CMK (cell line): ENCODE measurements at places on chromosomes 4 and X.

GRCh38 chr4:6573551-6573950, 1.4 kb upstream of the MAN2B2 start:
- no peak for DNase-seq

GRCh38 chr4:1512051-1512737, 106.0 kb upstream of the NKX1-1 start:
- DNase-seq = no peak

- DNase-seq = no peak
Measured at GRCh38 chr4:105241451-105241850, 94.8 kb downstream of the TET2 start.

GRCh38 chrX:40095583-40096394, 2.0 kb downstream of the BCOR start:
- DNase-seq = no peak

GRCh38 chr4:182492423-182492822, 249.2 kb downstream of the TENM3 start:
- no peak for DNase-seq

DNA sequence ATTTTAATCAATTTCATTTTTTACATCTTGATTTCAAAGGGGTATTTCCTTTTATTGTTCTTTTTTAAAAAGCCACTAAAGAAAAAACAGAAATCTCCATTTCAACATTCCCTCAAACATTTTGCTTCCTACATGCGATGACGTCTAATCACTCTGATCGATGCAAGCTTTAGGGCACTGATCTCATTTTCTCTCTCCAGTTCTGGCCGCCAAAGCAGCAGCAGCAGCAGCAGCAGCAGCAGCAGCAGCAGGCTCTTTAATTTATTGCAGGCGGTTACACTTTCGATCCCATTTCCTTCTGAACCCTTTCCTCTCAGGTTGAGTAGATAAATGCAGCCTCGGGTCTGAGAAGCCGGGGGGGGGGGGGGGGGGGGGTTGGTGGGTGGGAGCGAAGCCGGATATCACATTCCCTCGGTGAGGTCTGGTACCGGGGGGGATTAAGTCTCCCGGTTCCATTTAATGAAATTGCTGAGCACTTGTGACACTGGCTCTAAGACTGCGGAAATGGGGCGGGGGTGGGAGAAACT, 3.4 kb upstream of the PCDH7 start:
- DNase-seq = no peak

DNA sequence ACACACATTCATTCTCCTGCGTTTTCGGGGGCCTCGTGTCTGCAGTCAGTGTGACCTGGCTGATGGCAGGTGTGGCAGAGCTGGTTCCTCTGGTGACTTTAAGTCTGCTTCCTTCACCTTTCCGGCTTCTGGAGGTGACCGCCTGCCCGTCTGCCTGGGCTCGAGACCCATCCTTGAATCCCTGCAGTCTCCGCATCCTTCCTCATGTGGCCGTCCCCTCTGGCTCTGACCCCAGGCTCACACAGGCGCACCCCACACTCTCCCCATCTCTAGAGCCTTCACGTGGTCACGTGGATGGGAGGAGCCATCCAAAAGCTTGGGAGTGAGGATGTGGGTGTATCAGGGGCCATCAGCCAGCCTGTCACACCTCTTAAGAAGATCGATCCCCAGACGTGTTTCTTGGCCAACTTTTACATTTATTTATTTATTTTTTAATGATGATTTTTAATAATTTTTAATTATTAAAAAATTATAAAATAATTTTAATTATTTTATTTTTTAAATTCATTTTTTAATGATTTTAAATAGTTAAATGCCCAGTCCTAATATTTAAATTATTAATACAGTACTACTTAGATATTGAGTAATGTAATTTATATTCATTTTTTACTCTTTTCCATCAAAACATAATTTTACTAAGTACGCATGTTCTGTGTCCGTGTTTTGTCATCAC, 20.9 kb downstream of the RGS12 start:
- no peak for DNase-seq

DNA sequence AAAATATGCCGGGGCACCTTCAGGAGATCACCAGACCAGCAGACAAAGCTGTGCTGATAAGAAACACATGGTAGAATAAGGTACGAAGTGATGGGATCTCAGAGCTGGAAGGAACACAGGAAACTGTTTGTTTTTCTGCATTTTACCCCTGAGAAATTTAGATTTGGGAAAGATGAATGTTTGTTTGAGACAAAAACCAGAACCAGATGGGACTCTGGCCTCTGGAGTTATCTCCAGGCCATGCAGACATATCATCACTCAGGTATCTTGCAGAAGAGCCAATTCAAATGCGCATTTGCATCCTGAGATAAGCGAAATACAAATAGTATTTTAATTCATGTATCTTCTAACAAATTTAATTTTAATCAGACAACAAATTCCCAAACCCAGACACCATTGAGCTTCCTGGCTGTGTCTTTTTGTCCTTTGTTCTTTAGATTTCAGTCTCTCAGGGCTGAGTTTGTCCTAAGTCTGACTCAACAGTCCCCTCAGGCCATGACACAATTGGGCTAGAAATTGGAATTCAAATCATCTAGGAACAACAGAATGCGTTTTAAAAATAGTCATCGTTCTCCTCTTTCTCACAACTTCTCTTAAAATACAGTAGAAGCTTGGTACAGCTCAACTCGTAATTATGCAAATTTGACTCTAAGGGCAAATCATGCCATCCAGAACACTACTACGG, 159.0 kb downstream of the PACRGL start:
- DNase-seq = no peak

DNA sequence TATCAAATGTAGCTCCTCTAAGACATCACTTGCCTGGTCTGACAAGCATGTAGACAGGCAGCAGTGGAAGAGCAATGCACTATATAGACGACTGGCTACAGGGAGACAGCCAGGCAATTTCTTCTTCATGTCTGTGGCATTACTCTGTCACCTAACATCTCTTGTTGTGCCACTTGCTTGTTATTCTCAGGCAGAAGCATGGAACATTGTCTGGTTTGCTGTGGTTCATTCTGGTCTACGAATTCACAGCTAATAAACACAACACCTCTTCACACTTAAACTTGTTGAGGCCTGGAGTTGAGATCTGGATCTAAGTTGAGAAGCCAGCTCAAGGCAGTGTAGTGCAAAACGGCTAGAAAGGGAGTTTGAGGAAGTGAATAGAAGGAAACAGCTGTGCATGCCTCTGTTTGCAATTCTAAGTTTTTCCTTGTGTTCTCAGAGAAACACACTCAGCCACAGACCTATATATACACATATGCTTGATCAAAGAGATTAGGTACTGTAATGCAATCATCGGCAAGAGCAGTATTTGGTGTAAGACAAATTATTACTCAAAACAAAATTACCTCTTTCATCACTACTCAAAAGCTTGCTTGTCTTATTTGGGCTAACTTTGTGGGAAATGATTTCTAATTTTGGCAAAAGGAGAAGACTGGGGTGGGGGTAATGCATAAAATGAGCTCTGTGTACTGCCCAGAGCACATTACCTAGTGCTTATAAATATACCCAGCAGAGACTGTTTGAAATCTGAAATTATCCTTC, 243.8 kb downstream of the PPP3CA start:
- DNase-seq = no peak

DNA sequence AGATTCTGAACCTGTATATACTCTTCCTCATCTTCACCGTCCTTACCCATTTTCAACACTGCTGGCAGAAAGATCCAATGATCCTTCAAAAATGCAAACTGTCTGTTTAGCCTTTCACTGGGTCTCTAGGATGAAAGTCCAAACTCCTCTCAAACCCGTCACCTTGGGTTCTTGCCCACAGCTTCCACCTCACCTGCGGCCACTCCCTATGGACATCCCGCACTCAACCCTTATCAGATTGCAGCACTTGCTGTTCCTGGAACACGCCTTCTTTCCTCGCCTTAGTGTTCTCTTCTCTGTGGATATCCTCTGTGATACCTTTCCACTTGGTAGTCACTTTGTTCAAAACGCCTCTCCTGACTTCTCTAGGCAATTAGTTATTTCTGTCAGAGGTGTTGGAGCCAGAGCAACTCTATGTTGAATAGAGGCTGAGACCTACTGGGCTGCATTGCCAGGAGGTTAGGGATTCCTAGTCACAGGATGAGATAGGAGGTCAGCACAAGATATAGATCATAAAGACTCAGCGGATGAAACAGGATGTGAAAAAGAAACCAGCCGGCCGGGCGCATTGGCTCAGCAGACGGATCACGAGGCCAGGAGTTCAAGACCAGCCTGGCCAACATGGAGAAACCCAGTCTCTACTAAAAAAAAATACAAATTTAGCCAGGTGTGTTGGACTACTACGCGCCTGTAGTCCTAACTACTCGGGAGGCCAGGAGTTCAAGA, 4.2 kb upstream of the NOCT start:
- no peak for DNase-seq

GRCh38 chrX:8760021-8760420, 28.1 kb upstream of the ANOS1 start:
- DNase-seq = no peak

DNA sequence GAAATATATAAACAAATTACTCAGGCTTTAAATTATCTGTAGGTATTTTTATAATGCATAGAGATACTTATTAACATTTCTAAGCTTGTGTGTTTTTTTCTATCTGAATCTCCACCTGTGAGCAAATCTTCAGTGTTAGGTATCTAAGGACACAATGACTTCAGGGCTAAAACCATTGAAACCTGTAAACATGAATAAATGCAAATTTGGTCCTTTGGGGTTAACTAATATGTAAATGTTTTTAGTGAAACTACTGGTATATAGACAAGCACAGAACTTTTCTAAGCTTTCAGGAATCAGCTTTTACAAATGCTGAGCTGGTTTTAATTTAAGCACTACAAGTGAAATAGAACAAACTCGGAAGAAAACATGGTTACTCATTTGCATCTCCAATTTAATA, 147.9 kb downstream of the FBXO8 start:
- DNase-seq = no peak

- DNase-seq = no peak
Measured at GRCh38 chrX:116756958-116757357, 294.2 kb upstream of the CT83 start.

DNA sequence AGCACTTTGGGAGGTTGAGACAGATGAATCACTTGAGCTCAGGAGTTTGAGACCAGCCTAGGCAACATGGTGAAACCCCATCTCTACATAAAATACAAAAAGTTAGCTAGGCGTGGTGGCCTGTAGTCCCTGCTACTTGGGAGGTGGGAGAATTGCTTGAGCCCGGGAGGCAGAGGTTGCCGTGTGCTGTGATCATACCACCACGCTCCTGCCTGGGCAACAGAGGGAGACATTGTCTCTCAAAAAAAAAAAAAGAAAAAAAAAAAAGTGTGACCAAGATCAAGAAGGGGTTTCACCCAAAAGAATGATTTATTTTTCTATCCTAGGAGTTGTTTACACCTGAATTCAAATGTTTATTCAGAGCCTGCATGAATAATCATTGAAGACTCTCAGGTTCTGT, 572.4 kb upstream of the GALNT7 start:
- DNase-seq = no peak

DNA sequence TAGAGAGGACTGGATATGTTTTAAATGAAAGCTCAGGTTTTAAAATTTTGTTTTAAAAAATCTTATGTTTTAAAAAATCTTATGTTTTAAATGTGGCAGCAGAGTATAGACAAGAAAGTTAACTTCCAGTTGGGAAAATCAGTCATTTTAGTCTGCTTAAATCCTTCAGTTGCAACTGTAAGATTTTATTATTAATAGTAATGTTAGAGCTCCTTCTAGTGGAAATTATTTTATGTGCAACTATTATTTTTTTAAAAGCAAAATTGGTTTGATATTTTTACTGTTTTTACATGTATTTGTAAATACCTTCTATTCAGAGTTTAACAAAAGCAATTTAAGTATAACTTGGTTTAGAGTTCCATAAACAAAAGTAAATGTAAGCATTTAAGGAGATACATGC, 8.5 kb upstream of the NUDT6 start:
- no peak for DNase-seq

GRCh38 chr4:1207603-1208265, 35.4 kb upstream of the SPON2 start:
- DNase-seq = no peak

GRCh38 chr4:173130687-173131086, 37.9 kb upstream of the GALNT7 start:
- no peak for DNase-seq

DNA sequence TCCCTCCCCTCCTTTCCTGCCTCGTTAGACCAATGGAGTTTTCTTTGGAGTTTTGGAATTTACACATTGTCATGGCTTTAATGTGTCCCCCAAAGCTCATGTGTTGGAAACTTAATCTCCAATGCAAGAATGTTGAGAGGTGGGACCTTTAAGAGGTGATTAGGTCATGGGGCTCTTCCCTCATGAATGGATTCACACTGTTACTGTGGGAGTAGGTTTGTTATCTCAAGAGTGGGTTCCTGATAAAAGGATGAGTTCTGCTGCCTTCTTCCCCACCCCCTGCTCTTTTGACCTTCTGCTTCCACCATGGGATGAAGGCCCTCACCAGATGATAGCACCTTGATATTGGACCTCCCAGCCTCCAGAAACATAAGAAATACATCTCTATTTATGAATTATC, 16.8 kb downstream of the MORF4L2 start:
- DNase-seq = no peak

GRCh38 chrX:38657562-38657961, 96.2 kb downstream of the TSPAN7 start:
- DNase-seq = no peak

- DNase-seq = no peak
Measured at GRCh38 chrX:96615448-96615847, 69.2 kb upstream of the DIAPH2 start.

GRCh38 chrX:9821572-9821971, 35.3 kb downstream of the SHROOM2 start:
- DNase-seq = no peak

- DNase-seq = no peak
Measured at GRCh38 chrX:17164079-17164478, 210.9 kb upstream of the NHS start.

- no peak for DNase-seq
Measured at GRCh38 chr4:6360385-6360784, 90.7 kb downstream of the WFS1 start.

GRCh38 chrX:126065901-126066660, 100.0 kb downstream of the DCAF12L2 start:
- no peak for DNase-seq

DNA sequence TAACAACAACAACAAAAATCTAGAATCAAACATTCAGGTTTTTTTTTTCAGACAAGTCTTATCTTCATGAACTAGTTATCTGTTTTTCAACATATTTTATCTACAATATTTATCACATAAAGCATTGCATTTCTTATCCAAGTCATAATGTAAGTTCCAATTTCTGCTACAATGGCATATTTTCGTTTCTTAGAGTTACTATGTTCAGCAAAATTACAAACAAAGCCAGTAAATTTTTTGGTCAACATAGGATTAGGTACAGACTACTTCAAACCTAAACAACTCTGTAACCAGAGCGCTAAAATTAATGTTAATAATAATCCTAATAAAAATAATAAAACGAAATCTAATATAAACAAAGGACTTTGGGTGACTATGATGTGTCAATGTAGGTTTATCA, 165.4 kb upstream of the TACR3 start:
- DNase-seq = no peak

GRCh38 chrX:153766098-153766817, 2.2 kb downstream of the PLXNB3 start:
- no peak for DNase-seq

GRCh38 chr4:54541426-54542118, 116.2 kb upstream of the KIT start:
- no peak for DNase-seq

GRCh38 chr4:1984406-1985191, 24.2 kb downstream of the NELFA start:
- no peak for DNase-seq

- no peak for DNase-seq
Measured at GRCh38 chr4:41749631-41750039, 1.1 kb upstream of the PHOX2B start.
